Right atrium auricular region (tissue), 2 donors: ENCODE measurements at places on chromosomes 4 and X. TPM values are rescaled to one million over a fixed set of nuclear protein-coding genes. Genes with fewer than 3 reads are reported as not detected.

The CXCL8 gene
- total RNA-seq, result 7.9 TPM

The RAB9B gene
- 21.1 TPM for total RNA-seq

The PF4V1 gene
- total RNA-seq, result not detected

The GUCY1A1 gene
- total RNA-seq, result 52.5 TPM

The ANTXR2 gene
- total RNA-seq, result 24.5 TPM
